ENCODE measurements at places on chromosomes 1 and 21.

GRCh38 chr1:175131095-175131494 lies 61.5 kb downstream of the KIAA0040 start:
- DNase-seq, result no peak

DNA sequence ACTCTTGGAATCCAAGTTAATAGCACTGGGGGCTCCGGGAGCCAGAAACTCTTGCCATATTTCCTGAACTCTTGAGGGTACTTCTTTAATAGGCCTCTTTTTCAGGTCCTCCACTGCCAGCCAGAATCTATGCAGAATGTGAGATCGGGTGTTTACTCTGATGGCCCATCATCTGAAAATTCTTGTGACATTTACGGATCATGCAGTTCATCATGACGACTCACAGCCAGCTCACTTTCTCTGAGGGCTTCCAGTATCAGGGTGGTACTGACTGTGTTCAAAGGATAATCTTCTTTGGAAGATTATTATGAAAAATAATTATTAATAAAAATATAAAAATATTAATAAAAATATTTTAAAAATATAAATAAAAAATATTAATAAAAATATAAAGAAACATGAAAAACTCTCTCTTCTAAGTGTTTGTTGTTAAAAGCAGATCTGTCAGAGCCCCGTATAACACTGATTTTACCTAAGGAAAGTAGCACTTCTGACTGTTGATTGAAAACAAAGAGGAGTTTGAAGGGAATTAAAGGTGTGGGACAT lies 194.3 kb upstream of the GREM2 start:
- no peak for DNase-seq

DNA sequence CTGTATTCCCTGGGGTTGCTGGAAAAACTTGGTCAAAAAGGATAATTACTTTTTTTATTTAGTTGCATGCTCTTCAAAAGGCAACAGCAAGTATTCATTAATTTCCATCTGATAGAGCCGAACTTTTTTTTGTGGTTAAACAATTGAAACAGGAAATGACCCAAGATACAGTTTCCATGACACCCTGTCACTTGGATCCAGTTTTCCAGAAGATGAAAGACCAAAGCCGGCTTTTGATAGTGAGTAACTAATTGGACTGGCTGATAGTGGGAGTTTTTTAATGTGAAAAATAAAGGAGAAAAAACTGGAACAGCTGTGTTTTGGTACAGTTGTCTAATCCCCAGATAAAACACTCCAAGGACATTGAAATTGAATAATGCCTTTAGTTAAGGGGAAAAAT lies 33.0 kb downstream of the CACHD1 start:
- DNase-seq, result no peak

DNA sequence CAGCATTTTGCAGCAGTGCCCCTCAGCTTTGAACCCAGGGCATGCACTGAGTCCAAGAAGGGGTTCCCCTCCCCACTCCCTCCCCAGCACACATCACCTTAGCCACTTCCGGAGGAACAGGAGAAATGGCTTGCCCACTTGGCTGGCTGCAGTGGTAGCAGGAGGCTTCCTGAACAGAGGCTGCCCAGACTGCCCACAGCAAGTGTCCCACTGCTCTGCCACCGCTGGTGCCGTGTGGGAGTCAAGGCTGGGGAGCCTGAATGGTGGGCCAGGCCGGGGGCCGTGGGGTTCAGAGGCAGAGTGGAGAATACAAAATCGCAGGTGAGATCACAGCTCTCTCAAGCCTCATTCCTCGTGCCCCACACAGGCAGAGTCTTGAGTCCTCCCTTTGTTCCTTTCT lies 34.5 kb downstream of the CD247 start:
- no peak for DNase-seq

GRCh38 chr1:3821004-3821403 lies 24.7 kb upstream of the LRRC47 start:
- DNase-seq, result no peak

- no peak for DNase-seq
Observed at GRCh38 chr1:85333186-85333585, 56.8 kb upstream of the BCL10 start.

DNA sequence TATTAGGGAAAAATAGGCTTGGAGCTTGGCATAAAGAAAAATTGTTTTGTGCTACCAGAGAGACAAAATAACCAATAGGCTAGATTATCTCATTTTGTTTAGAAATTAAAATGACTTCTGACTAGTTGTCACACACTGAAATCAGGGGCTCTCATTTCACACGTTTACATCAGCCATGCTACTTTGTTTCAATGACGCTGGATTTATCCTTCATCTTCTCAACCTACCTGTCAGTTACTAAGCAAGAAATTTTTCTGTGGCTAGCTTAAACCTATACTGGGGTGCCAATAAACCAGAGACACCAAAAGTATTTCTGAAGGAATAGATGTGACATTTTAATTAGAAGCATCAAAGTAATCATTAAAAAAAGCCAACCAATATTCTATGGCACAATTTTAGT lies 518.1 kb upstream of the NR5A2 start:
- DNase-seq, result no peak

DNA sequence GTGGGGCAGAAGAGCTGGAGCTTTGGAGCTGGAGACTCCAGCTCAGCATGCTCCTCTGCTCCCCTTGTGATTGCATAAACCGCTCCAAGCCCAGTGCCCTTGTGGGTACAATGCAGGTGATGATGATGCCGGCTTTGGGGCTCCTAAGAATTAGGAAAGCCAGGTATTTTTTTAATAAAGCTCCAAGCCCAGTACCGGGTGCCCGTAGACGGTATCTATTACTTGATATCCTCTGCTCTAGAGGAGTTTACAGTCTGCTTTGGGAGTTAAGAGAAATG lies 27.2 kb downstream of the TENT5C start:
- DNase-seq, result no peak

- DNase-seq, result no peak
Observed at GRCh38 chr1:10253149-10253548, 42.8 kb downstream of the KIF1B start.

DNA sequence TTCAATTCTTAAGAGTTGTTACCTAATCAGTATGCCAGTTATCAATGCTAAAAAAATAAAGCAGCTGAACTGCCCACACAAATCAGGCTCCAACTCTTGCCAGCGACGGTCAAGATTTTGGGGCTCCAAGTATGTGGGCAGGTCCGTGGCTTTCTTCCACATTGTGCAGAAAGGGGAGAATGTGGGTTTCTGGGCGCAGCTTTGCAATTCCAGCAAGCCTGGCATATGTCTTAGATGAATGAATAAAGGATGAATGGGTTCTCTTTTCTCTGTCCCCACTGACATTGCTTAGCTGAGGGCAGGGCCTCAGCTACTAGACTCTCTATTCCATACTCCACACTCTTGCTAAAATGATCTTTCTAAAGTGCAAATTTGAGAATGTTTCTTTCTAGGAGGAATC lies 42.4 kb downstream of the NENF start:
- DNase-seq, result no peak

DNA sequence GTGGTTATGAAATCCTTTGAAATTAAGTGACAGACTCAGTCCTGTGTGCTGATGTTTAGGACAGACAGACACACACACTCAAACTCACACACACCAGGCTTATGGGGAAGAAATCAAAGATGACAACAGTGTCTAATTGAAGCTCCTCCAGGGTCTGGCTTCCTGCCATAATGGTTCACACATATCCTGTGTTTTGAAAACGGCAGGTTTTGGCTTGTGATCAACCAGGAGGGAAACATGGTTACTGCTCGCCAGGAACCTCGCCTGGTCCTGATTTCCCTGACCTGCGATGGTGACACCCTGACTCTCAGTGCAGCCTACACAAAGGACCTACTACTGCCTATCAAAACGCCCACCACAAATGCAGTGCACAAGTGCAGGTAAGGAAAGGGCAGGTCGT lies 4.6 kb downstream of the MTARC1 start:
- no peak for DNase-seq

DNA sequence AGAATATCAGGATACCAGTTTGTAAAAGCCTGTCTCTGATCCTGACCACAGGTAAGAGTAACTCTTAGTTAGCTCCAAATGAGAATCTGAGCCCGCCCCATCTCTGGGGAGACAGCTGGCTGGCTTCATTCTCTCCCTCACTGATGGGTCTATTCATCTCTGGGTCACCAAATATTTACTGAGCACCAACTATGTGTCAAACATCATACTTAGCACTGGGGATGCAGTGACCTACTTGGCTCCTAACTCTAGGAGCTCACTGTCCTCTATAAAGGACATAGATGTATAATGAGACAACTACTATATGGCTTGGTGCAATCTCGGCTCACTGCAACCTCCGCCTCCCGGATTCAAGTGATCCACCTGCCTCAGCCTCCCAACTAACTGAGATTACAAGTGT lies 29.8 kb upstream of the BCL10 start:
- no peak for DNase-seq

GRCh38 chr1:118321840-118322239 lies 136.8 kb upstream of the SPAG17 start:
- DNase-seq, result no peak

DNA sequence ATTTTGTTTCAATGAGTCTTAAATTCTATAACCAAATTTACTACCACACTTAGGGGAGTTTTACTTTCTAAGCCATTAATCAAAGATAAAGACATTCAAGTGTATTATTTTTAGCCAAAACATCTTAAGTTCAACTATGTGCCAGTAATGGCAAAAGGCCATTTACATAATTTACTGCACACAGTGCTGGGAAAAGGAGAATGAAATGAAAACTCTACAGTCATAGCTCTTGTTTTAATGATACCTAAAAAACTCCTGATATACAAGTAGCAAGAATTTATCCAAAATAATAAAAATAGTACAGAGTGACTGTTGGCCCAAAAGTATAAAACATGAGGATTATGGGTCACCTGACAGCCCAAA lies 42.4 kb upstream of the C1orf198 start:
- DNase-seq, result no peak

DNA sequence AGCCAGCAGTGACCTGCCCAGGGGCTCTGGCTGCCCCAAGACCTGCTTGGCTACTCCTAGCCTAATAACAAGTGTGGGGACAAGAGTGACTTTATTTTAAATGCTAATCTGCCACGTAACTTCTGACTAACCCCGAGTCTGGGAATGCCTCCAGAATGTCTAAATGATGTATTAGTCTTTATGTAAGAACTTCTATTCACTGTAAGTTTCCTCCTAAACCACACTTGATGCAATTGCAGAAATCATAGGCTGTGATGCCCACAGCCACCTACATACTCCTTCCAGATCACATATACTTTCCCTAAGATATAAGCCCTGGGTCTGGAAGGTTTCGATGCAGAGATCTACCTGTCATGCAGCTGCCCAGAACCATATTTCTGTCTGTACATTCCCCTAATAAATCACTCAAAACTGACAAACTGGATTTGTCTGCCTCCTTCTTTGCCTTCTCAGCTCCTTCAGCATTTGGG lies 5.9 kb upstream of the VPS45 start:
- DNase-seq, result no peak

GRCh38 chr1:55305735-55306134 lies 90.6 kb upstream of the USP24 start:
- DNase-seq, result no peak

- DNase-seq, result no peak
Observed at GRCh38 chr1:13760921-13761320, 60.9 kb downstream of the PRDM2 start.

- no peak for DNase-seq
Observed at GRCh38 chr1:189424746-189425331, 1052.8 kb downstream of the BRINP3 start.

GRCh38 chr1:43149889-43150288 lies 22.2 kb downstream of the EBNA1BP2 start:
- no peak for DNase-seq

DNA sequence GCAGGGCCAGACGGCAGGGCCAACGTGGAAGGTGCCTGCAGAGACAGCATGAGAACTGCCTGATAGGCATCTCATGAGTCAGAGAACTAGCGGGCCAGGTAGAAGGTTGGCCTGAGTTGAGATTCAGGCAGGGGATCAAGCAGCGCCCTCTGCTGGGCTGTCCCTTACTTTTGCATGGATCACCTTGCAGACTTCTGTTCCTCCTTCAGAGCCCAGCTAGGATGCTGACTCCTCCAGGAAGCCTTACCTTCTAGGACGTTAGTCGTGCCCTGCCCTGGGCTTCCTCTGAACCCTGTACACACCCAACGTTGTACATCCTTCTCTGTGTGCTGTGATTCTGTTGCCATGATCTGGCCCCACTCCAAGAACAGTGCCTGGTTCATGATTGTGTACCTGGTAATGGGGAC lies 231.3 kb upstream of the VAMP3 start:
- no peak for DNase-seq

GRCh38 chr1:201436393-201436792 lies 14.9 kb upstream of the TNNI1 start:
- no peak for DNase-seq

GRCh38 chr1:108570128-108570527 lies 10.2 kb downstream of the EEIG2 start:
- DNase-seq, result no peak

DNA sequence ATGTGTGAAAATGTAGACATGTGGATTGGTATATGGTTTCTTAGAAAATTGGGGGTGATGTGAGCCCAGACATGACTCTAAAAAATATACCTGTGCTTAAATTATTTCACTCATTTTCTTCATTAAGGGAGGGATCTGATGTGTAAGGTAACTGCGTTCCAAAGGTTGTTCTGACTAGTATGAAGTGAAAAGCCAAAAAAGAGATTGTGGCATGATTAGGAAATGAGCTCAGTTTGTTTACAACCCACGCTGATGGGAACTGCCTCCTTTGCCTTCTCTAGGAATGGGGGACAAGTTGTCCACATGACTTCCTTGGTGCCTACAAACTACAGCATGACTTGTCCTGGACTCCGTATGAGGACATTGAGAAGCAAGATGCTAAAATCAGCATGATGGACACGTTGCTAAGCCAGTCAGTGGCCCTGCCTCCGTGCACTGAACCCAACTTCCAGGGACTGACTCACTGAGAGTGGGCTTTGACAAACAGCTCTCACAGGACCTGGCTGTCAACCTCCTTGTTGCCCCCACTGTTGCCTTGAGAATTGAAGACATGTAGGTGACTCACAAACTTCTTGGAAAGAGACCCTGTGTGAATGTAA lies 8.0 kb downstream of the C1orf50 start:
- no peak for DNase-seq

GRCh38 chr1:56098946-56099345 lies 480.4 kb downstream of the PLPP3 start:
- DNase-seq, result no peak

DNA sequence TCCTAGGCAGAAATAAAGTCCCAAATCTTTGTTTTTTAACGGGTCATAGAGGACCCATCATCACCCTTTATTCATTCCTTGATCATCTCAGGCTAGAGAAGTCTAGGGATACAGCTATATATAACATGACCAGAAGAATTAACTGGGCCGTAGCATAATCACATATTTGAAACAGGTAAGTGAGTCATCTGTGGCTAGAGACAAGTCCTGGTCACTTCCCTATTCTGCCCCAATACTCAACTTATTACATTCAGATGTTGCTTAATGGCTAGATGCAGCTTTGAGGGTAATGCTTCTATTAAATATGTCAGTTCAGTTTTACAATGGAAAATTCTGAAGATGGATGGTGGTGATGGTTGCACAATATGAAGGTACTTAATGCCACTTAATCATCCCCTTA lies 47.0 kb downstream of the EXO1 start:
- DNase-seq, result no peak

GRCh38 chr1:26717017-26717491 lies 21.2 kb downstream of the ARID1A start:
- no peak for DNase-seq

- no peak for DNase-seq
Observed at GRCh38 chr1:214324896-214325800, 44.2 kb downstream of the SMYD2 start.

Measured in stimulated activated CD8-positive, alpha-beta memory T cell treated with anti-CD3 and anti-CD28 coated beads, Interleukin-4, amount 100 ng/mL, for 4 hours (primary cell).